ENCODE measurements at places on chromosomes 6 and 20. TPM values are rescaled to one million over a fixed set of nuclear protein-coding genes. Genes with fewer than 3 reads are reported as not detected.

GRCh38 chr6:16700202-16700915, 60.9 kb downstream of the ATXN1 start:
- no peak for DNase-seq

GRCh38 chr6:154230910-154231595, 125.5 kb downstream of the IPCEF1 start:
- DNase-seq = no peak

DNA sequence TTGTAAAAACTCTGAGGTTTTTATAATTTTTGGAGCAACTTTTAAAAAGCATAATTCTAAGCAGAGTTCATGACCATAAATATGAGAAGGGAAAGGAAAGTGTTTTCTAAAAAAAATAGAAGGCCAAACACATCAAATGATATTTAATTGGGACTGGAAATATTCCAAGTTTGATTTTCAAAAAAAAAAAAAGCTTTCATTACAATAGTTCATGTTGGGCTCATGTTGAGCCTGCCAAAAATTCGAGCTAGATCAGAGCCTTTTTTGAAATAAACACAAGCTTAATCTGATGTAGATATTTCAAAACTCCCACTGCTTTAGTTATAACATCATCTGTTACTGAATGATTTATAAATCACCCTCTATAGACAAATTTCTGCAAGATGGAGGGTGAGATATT, 163.4 kb upstream of the DEFB112 start:
- DNase-seq = no peak

The ZNF343 gene
- 6.9 TPM for total RNA-seq

The PLN gene
- 2.3 TPM for total RNA-seq

- DNase-seq = no peak
Observed at GRCh38 chr6:116019428-116019827, 41.3 kb downstream of the FRK start.

GRCh38 chr20:52340036-52340634, 148.6 kb upstream of the ZFP64 start:
- DNase-seq = no peak

The EPPIN gene
- not detected for total RNA-seq

The DUSP22 gene
- 13.8 TPM for total RNA-seq

GRCh38 chr6:31655349-31656237, at the start of gene APOM:
TSS of gene APOM (plus strand) at chr6:31655894. CDS start at chr6:31655967, 73 bp downstream.
- DNase-seq = no peak

The PHIP gene
- total RNA-seq = 20.8 TPM

The PROKR2 gene
- not detected for total RNA-seq

GRCh38 chr6:105591053-105591452, 188.2 kb upstream of the PREP start:
- no peak for DNase-seq

The ZFP64 gene
- 6.3 TPM for total RNA-seq

DNA sequence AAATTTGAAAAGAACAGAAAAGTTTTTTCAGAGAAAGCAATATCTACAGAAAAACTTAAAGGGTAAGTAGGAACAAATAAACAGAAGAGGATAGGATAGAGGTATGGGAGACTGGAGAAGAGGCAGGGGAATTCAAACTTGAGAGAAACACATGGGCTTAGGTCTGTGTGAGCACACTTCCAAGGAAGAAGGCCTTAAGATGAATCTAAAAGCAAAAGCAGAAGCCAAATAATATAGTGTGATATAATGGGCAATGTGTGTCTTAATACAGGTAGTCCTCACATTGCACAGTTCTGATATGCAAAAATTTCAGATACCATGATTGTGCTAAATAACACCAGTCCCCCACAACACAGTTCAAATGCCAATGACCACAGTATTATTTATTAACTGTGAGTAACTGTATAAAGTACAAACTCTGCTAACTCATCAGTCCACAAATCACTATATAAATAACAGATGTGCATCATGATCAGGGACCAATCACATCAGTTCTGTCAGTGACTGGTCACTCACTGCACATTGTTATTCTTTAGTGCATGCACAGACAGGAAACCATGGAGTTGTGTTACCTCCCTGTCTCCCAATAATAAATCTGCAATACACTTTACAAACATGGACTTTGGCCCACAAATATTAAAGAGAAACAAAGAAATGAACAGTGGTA, 18.6 kb downstream of the SNX14 start:
- no peak for DNase-seq

The MICB gene
- not detected for total RNA-seq

The MACROD2 gene
- 8.3 TPM for total RNA-seq

The CEBPB gene
- total RNA-seq = 47.7 TPM

DNA sequence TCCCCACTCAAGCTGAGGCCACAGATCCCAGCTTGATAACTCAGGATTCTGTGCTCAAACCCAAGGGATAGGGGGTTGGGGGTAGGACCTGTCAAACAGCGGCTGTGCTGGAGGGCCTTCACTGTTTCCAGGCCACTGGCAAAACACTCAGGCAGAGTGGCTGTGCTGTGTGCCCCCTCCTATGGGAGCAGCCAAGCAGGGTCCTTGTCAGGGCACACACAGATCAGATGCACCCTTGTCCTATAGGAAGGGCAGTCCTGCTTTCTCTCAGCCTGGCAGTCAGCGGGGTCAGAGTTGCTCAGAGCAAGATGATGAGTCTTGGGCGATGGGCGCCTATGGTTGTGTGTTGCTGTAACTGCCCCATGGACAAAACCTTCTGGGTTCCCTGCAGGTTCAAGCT, 554.8 kb downstream of the TBC1D32 start:
- no peak for DNase-seq

The B3GALT4 gene
- total RNA-seq = 5.6 TPM

- no peak for DNase-seq
Observed at GRCh38 chr6:16754274-16754673, 7.0 kb downstream of the ATXN1 start.

DNA sequence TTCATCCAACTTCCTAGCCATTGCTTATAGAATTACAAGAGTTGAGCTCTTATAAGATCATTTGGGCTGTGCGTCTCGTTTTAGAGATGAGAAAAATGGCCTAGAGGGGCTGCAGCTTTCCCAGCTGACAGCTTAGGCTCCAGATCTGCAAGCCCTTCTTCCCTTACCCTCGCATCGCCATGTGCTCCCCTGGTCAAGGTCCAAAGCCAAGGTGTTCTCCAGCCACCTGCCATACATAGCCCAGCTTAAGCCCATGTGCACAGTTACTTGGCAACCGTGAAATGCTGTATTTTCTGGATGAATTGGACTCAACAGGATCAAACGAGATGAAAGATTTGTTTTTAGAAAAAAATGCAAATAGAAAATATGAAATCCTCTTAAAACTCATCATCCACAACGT, 7.9 kb downstream of the MAP3K4 start:
- no peak for DNase-seq

The SNX21 gene
- total RNA-seq = 46.5 TPM

- DNase-seq = no peak
Observed at GRCh38 chr6:155782320-155782731, 326.7 kb upstream of the NOX3 start.

GRCh38 chr6:163468738-163469137, 54.2 kb downstream of the QKI start:
- no peak for DNase-seq

DNA sequence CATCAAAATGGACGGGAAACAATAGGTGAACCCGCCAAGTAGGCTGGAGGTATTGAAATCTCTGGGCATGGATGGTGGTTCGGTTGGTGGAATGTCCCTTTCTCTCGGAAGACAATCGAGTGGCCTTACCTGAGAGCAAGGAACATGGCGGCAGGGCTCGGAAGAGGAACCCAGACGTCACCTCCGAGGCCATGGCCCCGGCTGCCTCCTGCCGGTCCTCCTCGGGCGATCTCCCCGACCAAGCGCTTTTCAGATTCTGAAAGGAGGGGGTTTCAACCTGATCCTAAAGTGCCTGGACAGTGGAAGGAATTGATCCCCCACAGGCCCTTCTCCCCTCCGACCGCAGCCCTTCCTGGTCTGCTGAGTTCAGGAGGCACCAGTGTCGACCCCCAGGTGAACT, 47.2 kb downstream of the GNAS-AS1 start:
- DNase-seq = no peak

DNA sequence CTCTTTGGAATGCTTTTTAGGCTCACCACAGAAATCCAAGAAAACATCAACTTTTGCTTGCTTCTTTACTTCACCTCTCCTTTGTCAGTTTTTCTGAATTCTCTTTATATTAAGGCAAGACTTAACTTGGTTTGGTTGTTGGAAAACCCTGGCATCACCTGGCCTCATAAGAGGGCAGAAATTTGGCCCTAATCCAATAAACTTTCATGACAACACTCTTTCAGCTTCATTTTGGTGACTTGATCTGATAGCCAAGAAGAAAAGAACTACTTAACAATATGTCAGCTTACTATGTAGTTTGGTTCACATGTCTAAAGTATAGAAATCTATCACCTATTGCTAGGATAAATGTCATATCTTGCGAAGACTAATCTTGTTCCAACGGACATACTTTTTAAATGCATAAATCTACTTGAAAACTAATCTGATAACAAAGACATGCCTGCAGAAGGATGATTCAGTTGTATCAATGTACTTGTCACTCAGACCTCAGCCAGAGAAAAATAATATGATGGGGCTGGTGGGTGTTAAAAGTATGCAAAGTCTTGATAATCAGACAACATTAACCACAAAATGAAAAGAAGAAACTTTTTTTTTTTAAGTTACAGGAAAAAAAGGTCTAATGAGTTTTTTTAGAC, 19.3 kb upstream of the HBS1L start:
- DNase-seq = no peak

The PDE7B gene
- total RNA-seq = 2.3 TPM

The CLVS2 gene
- total RNA-seq = under 0.01 TPM

DNA sequence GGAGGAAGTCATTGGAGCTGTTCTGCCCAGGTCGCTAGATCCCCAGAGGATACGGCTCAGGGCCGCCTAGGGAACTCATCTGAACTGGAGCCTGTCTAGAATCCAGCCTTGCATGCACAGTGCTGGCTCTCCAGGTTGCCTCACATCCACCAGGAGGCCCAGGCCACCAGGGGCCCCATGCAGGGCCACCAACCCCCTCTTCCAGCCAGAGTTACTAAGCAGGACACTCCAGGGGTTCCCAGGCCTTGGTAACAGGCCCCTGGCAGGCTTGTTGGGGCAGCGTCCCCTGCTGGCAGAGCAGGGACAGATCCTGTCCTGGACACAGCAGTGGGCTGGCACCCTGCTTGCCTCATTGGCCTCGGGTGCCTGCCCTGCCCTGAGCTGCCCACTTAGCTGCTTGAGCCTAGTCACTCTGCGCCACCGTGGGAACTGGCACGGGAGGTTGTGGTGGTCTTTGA, 35.3 kb downstream of the EFCAB8 start:
- no peak for DNase-seq

The LY6G6D gene
- total RNA-seq = not detected

GRCh38 chr6:16544006-16544405, 217.3 kb downstream of the ATXN1 start:
- DNase-seq = no peak

GRCh38 chr6:112879920-112880413, 532.8 kb downstream of the RFPL4B start:
- DNase-seq = peak; percentile 42

- DNase-seq = no peak
Observed at GRCh38 chr20:11235058-11235457, 561.3 kb upstream of the JAG1 start.

DNA sequence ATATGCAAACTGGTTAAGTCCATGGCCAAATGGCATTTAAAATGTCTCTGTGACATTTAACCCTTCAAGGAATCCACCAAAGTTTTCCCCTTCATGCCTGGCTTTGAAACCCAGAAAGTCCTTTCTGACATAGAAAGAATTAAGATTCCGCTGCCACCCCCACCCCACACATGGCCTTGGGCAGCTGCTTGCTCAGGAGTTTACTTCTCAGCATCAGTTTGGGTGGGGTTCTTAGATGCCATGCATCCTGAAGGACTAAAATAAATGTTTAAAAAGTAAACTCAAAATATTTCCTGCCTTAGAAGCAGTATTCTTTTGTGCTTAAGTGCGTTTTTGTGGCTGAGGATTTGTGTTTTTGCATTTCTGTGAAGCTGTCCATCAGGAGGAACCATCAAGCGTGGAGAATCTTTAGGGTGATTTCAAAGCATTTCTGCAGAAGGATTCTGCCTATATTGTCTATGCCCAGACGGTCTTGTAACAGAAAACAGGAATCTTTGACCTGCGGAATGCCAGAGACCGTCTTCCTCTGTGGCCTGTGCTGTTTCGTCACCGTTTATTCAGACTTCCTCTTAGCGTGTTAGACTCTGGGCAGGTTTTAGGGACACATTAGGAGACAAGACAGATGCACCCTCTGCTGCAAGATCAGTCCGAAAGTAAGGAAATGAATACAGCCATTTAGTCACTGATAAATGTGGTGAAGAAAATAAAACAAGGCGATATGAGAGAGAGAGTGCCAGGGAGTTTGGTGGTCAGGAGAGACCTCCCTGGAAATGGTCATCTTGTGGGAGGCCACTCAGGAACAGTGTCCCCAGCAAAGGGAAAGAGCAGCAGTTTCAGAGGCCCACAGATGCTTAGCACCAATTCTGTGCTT, 6.2 kb downstream of the DUSP22 start:
- peak; percentile 69 for DNase-seq

GRCh38 chr20:4748847-4749246, 27.1 kb downstream of the PRND start:
- no peak for DNase-seq

- no peak for DNase-seq
Observed at GRCh38 chr6:44906761-44907160, 421.4 kb upstream of the RUNX2 start.

The PDYN gene
- not detected for total RNA-seq

The SLC17A1 gene
- not detected for total RNA-seq

DNA sequence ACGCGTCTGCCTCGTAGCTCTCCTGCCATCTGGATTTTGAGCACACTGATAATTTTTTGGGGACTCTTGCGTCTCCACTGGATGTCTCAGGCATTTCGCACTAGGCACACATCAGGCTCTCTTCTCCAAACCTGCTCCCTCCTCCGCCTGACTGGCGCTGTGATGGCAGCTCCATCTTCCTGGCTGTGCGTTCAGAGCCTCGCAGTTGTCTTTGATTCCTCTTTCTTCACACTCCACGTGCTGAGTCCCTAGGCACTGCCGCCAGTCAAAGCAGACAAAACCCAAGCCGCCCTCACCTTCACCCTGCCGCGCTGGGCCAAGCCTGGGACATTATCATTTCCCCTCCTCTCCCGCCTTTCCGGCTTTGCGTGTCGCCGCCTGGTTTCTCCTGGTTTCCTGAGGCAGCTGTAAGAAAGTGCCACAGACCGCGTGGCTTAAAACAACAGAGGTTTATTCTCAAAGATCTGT, 778 bp downstream of the PSMG4 start:
- peak; percentile 56 for DNase-seq

DNA sequence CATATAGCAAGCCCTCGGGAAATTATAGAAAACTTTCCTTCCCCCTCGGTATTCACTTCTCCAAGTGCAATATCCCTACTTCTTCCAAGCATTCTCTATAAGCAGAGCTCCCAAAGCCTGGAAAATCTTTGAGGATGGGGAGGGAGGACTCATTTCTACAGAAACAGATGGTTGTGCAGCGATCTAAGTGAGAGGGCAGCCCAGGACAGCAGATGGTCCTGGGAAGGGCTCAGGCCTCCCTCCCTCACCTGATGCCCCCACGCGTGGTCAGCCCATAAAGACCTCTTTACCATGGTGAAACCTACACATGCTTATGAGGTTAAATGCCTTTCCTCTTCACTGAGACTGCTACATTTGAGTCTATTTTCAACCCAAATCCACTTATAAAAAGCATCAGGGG, 319.6 kb upstream of the QKI start:
- no peak for DNase-seq

Measured in body of pancreas (tissue), 4 donors.